ENCODE measurements at places on chromosomes 11 and 22. TPM values are rescaled to one million over a fixed set of nuclear protein-coding genes. Genes with fewer than 3 reads are reported as not detected.

Gene RIC3
- 2.0 TPM for total RNA-seq

Gene C2CD2L
- total RNA-seq = 5.6 TPM

Gene OPCML
- total RNA-seq = not detected

Gene BMAL1
- 12.2 TPM for total RNA-seq

Gene POTEH
- total RNA-seq = not detected

Gene CYP2D6
- total RNA-seq = 0.52 TPM

Data from A549 treated with CORT108297 at 1 μM for 4 hours (cell line).